Omental fat pad (tissue), 4 donors: ENCODE measurements at places on chromosomes 3 and 15. TPM values are rescaled to one million over a fixed set of nuclear protein-coding genes. Genes with fewer than 3 reads are reported as not detected.

DNA sequence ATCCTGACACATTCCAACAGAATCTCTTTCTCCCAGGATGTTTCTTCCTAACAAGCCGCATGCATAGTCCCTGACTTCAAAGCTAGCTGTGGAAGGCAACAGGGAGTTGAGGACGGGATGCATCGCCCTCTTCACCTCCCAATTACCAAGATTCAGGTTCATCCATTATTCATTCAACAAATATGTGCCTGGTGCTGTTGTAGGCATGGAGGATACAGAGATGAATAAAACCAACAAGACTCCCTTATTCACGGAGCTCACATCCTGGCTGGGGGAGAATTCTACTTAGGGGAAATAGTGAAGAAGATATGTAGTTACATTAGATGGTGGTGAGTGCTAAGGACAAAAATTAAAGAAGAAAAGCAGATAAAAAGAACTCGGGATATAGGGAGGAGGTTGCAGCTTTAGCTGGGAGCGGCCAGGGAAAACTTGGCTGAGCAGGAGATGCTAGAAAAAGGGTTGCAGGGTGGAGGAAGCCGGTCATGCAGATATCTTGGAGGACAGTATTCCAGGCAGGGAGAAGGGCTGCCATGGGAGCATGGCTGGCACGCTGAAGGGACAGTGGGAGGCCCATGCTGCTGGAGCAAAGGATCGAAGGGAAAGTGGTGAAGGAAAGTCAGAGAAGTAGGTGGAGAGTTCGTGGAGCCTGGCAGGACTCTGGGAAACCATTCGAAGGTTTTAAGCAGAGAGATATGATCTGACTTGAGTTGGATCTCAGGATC is 5.0 kb downstream of the ITGB5 start:
- no peak for DNase-seq

DNA sequence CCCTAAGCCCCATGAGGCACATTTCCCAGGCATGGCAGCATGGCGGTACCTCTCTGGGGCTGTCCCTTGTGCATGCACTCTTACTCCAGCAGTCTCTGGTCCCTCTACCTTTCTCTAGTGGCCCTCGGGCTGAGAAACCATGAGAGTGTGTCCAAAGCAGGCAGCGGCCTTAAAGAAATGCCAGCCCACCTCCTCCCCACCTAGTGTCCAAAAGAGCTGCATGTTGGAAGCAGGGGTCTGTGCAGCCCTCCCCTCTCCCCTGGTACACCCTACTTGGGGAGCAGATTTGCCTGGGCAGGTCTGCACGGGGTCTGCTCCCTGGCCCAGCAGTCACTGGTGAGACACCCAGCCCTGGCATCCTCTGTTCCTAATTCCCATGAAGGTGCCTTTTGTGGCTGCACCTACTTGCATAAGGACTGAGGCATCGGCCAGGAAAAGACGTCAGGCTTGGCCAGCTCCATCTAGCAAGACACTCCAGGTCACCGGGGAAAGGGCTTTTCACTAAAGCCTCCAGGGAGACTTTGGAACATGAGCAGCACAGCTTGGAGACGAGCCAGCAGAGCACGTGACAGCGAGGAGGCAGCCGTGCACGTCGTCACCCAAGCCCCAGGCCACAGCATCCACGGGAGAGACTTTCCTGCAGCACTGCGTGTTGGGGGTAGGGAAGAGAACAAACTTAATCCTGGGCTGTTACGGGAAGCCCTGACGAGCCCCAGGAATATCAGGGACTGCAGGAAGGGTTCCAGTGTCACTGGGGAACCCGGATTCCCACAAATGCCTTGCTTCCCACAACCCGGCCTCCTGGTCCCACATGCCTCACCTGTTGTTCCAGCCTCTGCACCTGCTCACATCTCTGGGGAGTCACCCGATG is 38.8 kb downstream of the TM2D3 start:
- no peak for DNase-seq

DNA sequence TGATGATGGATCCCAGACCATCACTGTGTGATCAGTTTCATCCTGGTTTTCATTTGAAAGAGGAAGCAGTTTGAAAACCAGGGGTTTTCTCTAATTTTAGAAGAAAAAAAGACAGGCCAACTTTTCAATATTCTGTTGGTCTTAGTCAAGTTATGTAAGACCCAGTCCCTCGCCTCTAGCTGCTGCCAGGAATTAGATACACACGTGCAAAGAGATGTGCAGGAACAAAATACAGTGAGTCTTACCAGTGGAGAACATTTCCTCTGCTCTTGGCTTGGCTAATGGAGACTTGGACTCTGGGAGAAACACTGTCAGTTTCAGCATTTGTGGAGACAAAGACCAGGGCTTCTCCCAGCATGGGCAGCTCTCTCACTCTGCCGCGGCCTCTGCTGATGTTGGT is 214.9 kb upstream of the C2CD4B start:
- DNase-seq: no peak

GRCh38 chr3:105353485-105354161 is 13.1 kb upstream of the ALCAM start:
- DNase-seq: no peak

GRCh38 chr15:40002295-40002694 is 36.7 kb downstream of the SRP14 start:
- DNase-seq: no peak

DNA sequence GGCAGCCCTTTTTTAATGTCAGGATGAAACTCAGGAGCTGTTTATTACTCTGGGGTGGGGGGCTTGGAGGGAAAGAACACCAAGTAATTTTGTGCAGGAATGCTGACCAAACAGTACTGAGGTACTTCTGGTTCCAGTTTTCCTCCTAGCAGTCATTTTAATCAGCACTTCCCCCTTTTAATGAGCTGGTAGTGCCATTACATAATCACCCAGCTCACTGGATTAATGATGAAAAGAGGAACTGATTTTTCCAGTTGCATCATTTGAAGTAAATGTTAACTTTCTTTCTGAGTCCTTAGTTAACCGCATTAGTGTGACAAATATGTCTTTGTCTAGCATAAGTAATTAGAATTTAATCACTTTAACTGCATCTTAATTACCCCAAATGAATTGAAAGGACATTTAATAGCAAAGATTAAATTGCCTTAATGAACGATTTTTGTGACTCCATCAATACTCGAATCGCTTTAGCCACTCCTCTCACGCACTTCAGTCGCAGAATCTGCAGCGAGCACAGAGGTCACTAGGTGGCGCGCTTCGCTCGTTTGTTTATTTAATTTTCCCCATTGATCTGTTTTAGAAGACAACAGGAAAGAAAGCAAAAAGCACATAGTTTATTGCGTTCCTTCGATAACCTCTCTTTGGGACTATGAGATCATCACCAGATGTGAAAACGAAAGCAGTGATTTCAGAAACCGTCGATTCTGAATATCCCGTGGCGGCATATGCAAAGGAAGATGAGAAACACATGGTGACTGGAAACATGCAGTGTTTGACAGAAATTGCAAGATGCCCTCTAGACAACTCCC is 9.8 kb downstream of the ONECUT1 start:
- DNase-seq: peak; percentile 42

DNA sequence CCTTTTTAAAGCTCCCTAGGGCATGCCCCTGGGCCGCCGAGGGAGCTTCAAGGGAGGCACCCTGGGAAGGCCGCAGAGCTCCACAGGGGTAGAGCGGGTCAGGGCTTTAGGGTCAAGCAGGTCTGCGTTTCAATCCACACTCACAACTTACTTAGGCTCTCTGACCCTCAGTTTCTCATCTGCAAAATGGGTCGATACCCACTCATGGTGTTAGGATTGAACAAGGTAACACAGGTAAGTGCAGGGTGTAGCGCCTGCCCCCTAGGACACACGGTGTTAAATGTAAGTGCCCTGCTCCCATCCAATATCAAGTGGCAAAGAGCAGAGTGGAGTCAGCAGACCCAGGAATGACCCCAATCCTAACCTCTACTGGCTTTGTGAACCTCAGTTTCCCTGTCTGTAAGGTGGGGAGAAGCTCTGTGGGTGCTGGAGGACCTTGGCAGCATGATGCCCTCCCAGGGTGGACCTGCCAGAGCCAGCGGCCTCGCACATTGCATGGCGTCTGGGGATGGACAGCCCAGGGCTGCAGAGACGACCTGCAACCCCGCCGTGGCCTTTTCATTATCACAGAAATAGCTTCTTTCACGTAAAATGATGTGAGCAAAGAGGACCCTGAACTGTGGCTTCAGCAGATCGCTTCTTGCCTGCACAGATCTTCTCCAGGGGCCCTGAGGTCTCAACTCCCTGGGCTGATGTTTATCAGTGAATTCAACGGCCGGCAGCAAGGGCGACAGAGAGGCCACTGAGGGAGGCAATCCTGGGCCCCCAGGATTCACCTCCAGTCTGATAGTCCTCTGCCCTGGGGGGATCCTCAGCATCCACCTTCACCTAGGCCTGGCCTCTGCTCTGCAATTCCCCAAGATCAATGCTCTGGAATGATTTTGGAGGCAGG is 138.5 kb downstream of the CHSY1 start:
- no peak for DNase-seq

GRCh38 chr3:71195492-71195891 is 388.0 kb downstream of the FOXP1 start:
- no peak for DNase-seq

- no peak for DNase-seq
These were observed 14.7 kb downstream of the TM2D3 start for GRCh38 chr15:101637516-101637915.

GRCh38 chr3:23252122-23252521 is 49.0 kb downstream of the UBE2E2 start:
- DNase-seq: no peak

DNA sequence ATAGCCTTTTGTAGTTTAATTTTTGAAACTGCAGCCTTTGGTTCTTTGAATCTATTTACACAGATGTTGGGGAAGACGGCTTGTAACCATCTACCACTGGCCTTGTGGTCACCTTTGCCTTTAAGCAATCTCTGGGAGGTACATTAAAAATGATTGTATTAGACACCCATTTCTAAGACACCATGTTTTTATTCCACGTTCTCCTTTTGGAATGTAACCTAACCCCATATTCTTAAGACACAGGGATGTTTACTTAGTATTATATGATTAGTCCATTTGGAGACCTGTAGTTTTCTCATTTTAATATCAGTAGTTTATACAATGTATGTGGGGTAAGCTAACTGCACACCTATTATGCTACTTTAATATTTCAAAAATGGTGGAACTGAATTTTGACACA is 175.1 kb upstream of the PLSCR5 start:
- no peak for DNase-seq

DNA sequence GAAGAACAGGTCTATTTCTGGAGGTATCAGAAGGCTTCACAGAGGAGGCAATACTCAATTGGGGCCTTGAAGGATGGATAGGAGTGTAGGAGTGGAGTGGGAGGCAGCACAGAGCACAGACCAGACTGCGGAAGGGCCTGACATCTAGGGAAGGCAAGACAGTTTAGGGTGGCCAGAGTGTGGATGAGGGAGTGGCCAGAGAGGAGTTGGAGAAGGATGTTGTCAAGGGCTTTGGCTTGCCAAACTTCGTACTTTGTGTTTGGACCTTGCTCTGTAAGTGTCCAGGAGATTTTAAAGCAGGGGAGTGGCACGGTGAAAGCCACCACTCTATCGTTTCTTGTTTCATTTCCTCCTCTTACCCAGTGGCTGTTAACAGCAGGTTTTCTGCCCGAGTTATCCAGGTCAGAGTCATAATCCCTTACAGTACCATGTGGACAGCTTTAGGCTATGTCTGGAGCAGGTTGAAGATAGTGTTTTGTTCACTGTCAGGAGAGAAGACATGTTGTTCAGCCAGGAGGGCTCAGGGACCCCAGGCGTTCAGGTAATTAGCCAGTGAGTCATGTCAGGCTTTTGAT is 12.3 kb downstream of the SMAD3 start:
- DNase-seq: no peak

DNA sequence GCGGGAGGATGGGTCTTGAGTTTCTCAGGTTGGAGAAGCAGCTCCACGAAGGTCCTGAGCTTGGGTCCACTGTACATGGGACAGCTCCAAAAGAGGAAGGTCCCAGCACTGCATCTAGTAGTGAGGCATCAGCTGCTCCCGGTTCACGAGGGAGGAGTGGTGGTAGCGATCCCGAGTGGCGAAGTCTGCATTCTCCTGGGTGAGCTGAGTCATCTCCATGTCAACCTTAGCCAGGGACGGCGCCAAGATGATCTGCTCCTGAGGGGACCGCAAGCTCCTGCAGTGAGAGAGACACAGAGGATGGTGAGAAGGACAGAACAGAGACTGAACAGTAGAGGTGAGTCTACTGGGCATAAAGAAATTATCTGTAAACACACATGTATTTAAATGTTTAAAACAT is 28.0 kb upstream of the HEG1 start:
- no peak for DNase-seq

DNA sequence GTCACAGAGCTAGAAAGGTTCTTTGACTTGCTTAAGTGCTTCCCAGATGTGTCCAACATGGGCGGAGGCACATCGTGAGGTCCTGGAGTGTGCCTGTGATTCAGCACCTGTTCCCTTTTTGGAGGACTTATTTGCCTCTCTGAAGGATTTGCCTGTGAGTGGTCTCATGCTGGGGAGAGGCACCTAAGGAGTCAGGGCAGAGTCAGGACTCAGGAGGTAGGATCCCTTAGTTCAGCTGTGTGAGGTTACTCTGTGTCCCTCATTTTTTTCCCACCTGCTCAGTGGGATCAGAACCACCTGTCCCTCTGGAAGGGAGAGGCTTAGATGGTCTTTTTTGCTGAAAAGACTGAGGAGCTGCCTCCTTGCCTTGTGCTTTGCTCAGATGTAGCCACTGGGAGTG is 3.0 kb downstream of the ZNF589 start:
- no peak for DNase-seq

DNA sequence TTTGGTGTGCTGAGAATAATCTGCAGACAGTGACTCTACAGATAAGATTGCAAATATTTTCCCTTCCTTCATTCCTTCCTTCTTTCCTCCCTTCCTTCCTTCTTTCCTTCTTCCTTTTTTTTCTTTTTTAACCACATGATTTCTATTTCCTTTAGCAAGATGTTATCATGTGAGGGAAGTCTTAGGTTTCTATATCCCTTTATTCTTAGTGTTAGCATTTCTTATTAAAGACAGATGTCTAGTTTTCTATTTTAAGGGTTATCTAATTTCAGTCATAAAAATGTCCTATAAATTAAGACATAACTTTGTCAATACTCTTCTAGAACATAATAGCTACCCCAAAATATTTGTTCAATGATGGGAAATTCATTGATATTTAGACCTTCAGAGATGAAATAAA is 470.9 kb downstream of the LPP start:
- no peak for DNase-seq

DNA sequence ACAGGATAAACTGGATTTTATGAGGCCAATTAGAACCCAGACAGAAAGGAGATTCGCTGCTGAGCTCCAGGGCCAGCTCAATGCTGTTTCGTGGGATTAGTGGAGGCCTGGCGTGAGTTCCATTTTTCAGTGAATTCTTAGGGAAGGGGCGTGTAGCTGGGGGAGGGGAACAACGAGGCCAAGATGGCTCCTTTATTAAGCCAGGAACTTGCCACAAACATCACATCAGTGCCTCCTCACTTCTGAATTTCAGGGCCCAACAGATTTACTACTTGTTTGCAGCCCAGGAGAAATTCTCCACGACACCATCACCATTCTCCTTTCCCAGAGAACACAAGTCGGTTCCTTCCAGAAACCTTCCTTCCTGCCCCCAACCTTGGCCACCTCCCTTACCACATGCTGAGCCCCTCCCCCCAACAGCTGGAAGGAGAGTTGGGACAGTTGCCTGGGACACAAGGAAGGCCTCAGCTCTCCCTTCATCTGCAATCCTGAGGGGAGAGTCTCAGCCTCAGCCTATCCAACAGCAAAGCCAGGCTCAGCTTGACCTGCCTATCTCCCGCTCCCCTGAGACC is 5.8 kb downstream of the IGDCC4 start:
- no peak for DNase-seq

The MYRIP gene
- 1.0 TPM for total RNA-seq

The GASK1A gene
- 4.9 TPM for total RNA-seq

The SCG3 gene
- 0.47 TPM for total RNA-seq

The SPATA12 gene
- total RNA-seq: not detected

The TMEM207 gene
- total RNA-seq: not detected

The ECE2 gene
- not detected for total RNA-seq

The CCK gene
- not detected for total RNA-seq

The CYP8B1 gene
- total RNA-seq: 0.36 TPM

The ZIC1 gene
- total RNA-seq: not detected
